ENCODE measurements at places on chromosomes 1 and 21. TPM values are rescaled to one million over a fixed set of nuclear protein-coding genes. Genes with fewer than 3 reads are reported as not detected.

Gene URB2
- total RNA-seq: 9.3 TPM

Gene PTPN22
- total RNA-seq: 7.4 TPM

Gene MAP3K21
- 6.9 TPM for total RNA-seq

Gene TESK2
- 13.5 TPM for total RNA-seq

Gene ATAD3C
- total RNA-seq: not detected

Gene DENND2C
- 25.5 TPM for total RNA-seq

- DNase-seq: no peak
Measured at GRCh38 chr1:219751870-219752507, 139.1 kb upstream of the ZC3H11B start.

GRCh38 chr21:43935711-43936110 lies 70.7 kb downstream of the AGPAT3 start:
- DNase-seq: no peak

GRCh38 chr1:101738475-101738874 lies 258.3 kb downstream of the OLFM3 start:
- no peak for DNase-seq

- no peak for DNase-seq
Measured at GRCh38 chr1:48058135-48059025, 61.2 kb upstream of the TRABD2B start.

GRCh38 chr1:218588540-218589172 lies 243.5 kb downstream of the TGFB2 start:
- no peak for DNase-seq

DNA sequence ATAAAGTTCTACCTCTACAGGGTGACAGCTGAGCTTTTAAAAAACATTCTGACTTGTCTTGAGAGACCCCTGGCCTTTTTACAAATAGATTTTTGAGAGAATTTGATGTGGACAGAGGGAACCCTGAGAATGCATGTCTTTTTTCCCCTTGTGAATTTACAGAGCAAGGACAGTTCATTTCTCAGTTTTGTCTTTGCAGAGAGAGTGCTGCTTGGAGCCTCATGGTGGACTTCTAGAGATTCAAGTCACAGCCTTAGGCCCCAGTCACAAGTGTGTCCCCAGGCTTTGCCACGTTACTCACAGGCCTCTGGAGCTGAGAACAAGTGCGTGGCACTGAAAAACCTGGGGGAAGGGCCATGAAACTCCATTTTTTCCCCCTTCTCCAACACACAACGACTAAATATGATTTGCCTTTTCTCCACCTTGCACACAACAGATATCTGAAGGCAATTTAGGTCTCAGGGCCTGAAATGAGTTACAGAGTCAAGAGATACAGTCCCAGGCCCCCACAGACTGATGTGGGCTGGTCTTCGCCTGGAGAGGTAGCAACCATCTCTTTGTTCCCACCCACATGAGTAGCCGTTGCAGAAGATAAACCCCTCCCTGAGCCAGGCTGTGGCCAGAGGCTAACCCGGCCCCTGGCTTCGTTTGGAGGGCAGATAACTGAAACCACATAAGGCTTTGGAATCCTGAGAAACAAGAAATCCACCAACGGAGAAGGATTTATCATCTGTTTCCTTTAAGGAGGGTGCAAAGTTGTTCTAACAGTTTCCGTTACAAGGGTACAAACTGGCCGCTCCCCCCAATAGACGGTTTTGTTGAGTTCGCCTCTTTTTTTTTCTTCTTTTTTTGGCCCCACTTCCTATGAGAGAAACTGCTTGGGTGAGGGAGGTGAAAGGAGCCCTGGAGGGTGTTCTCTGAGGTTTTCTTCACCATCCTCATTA lies 1.0 kb upstream of the PIGV start:
- DNase-seq: no peak

DNA sequence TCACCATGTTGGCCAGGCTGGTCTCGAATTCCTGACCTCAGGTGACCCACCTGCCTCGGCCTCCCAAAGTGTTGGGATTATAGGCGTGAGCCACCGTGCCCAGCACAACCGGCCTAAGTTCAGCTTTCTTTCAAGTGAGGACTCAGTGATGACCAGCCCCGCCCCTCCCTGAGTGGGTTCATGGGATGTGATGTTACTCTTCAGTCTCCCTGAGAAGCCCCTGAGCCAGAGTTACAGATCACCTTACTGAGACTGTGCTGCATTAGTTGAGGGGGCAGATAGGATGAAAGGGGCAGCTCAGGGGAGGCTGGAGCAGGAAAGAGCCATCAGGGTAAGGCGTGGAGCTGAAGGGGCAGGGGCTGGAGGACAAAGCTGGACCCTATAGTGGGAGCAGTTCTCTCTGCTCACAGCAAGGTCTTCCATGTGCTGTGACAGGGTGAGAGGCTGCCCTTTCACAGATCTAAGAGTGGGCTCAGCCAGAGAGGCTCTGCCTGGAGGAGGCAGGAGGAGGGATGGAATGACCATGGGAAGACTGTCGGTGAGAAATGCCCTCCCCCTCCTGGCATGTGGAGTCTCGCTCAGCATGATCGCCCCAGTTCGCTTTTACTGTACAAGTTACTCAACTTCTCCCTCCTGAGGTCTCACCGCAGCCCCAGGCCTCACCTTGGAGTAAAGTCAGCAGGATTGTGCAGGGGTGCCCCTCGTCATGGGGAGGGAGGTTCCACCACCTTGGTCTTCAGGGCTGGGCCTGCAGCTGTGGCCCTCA lies 13.4 kb downstream of the SH2D2A start:
- DNase-seq: no peak

DNA sequence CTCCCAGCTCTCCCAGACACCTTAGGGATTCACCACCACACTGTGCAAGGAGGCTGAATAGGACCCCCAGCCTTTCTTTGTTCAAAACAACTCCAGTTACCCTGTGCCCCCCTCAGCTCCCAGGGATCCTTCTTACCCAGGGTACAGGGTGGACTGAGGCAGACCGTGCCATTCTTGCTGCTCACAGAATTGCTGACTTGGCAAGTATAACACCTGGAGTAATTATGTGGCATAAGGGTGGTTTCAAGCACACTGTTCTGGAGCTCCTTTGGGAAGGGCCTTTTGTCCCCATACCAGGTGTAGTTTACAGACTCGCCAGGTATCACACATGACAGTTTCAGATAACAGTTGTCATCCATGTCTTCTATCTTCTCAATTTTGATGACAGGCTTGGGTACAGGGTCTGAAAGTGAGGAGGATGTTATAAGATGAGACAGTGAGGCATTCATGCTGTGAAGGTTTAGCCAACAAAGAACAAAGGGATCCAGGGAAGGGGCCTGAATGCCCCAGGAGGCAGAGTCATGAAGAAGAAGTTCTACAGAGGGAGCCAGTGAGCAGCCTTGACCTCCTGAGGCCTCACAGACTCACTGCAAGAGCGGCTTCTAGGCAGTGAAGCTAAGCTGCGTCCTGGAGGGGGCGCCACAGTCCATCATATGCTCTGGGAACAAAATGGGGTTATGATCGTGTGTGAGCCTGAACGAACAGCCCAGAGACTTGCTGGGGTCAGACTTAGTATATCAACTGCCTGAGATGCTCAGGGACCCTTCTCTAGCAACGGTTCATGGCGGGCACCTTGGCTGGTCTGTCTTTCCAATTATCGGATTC lies 30.3 kb downstream of the CD48 start:
- no peak for DNase-seq

DNA sequence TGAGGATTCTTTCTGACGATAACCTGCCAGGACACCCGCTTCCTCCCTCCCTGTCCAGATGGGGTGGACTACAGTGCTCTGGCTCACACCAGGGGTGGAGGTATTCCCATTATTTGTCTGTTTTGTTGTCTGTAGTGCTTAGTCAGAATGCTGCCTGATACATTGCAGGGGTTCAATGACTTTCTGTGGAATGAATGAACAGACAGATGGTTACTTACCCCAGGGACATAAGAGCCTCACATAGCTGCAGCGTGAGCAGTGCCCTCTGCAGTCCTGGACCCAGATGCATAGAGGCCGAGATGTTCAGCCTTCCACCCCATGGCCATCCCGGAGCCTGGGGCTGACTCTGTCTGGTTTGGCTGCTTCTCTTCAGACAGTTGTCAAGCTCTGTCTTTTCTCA lies 13.0 kb upstream of the F3 start:
- peak; percentile 56 for DNase-seq

DNA sequence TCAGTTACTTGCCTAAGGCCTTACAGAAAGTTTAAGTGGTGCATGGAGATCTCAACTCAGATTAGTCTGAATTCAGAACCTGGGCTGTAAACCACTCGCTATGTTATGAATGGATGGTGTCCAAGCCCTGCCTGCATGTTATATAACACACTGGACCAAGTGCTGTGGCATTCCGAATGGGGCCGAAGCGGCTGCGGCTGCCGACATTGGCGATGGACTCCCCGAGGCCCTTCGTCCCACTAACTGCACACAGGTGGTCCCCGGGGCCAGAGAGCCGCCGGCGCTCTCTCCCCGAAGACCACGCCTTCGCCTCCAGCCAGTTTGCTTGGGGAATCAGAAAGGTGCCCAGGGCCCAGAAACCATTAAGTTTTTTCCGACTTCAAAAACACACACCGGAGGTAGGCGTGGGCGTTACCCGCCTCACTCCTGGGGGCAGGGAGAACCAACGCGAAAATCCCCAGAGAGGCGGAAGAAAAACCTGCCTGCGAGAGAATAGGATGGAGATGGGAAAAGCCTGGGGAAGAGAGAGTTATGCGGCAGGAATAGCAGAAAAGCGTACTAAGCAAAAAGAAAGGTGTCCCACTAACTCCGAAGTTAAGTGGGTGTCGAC lies 579 bp upstream of the TENT5C start:
- DNase-seq: peak; percentile 91

DNA sequence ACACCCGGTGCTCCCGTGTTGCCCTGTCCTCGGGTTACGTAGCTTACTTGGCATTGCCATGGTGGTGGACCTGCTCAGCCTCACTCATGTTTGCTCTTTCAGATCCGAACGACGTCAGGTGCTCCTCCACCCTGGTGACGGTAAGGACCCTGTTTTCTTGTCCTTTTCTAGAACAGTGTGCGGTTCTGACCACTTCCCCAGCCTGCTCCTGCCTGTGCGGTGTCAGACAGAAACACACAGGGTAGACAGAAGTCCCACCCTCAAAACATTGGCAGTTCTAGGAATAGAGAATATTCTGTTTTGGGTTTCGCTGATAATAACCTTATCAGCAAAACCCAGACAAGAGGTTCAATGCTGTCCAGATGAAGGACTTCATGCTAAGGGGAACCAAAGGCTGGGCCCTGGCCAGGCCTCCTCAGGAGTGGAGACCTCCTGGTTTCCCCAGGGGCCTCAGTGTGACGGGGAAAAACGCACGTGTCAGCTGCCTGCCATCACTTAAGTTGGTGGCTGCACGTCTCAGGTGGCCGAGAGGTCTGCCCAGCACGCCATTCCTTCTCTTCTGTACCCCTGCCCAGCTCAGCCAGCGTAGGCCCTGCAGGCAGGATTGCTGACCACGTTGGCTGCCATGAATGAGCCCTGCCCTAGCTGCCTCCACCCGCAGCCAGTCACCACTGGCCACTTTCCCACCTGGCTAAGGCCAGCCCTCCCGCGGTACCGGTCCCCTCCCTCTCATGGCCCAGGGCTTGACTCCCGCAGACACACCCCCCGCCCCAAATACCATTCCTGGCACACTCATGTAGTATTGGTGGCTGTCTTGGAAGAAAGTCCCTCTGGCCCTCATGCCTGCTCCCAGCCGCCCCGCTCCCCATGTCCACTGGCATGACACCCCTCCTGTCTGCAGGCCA lies 33.6 kb downstream of the SLC37A1 start:
- DNase-seq: no peak

DNA sequence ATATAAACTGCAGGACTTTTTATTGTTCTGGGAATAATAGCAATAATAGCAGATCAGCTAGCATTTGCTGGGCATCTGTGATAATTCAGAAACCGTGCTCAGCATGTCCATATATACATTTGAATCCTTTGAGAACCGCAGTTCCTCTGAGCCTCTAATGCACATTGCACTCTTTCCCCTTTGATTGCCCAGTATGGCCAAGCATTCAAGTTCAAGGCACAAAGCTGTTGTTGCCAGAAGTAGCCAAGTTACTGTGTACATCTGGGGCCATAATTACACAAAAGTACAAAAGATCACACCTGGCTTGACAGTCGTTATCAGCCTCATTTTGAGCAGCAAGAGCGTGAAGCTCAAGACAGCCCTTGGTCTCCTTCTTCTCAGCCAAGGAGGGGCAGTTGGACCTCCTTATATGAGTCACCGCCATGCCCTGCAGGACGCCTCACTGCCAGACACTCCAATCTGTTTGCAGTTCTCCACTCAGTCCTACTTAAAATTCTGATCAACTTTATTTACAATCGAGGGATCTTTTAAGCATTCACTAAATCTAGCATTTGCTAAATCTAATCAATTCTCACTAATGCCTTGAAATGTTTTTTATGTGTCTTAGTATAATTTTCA lies 216.0 kb downstream of the SLC35F3 start:
- DNase-seq: no peak

DNA sequence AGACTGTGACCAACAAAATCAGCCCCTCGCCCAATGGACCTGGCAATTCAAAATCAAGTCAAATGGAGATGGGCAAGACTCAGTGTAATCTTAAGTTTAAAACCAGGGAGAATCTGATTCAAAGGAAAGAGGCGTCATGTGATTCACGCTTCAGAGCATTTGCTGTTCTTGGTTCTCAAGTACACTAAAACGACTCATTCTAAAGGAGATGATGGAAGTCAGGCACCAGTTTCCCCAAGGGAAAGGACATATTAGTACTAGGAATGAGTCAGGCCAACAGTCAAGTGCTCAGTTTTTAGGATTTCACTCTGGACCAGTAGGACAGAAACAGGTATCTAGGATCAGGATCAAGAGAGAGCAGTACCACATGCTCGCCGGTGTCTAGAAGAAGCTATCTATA lies 429.6 kb downstream of the PLPP3 start:
- no peak for DNase-seq

GRCh38 chr1:65224681-65225091 lies 76.7 kb downstream of the AK4 start:
- DNase-seq: no peak

- no peak for DNase-seq
Measured at GRCh38 chr1:56799605-56800400, 19.4 kb downstream of the FYB2 start.

GRCh38 chr21:45280178-45280821 lies 7.4 kb downstream of the POFUT2 start:
- no peak for DNase-seq

GRCh38 chr1:61102621-61103020 lies 20.3 kb downstream of the NFIA start:
- DNase-seq: no peak
